ENCODE measurements at places on chromosomes 5 and 9. TPM values are rescaled to one million over a fixed set of nuclear protein-coding genes. Genes with fewer than 3 reads are reported as not detected.

GRCh38 chr9:138021251-138022056 is 143.9 kb downstream of the CACNA1B start:
- DNase-seq: no peak

- DNase-seq: no peak
These were observed 9.8 kb upstream of the GLE1 start for GRCh38 chr9:128494746-128495129.

LRRC19 gene
- total RNA-seq: 0.29 TPM

DNA sequence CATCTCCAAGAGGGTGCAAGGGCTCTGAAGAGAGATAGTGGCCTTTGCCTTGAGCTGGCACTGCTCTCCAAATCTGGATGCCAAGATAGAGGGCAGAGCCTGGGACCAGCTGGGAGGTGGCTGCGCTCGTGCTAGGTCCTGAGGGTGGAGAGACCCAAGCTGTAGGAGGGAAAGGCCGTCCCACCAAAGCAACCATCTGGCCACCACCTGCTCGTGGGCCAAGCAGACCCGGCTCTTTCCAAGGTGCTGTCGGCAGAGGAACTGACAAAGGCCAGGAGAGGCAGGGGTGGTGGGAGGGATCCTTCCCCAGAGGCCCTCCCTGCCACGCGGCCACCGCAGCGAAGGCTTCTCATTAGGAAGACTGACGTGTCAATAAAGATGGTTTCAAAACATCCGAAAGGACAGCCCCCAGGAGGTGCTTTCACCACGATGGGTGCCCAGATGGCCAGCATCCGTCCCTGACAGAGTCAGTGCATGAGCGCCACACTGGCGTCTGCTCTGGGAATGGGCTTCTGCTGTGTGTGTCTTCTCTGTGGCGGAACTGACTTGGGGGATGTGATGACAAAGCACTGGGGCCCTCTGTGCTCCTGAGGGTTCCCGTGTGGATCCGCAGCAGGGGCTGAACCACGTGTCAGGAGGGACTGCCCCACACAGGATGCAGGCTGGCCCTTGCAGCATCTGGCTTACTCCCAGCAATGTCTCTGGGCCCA is 213.5 kb downstream of the FANCC start:
- no peak for DNase-seq

GRM6 gene
- total RNA-seq: not detected

DNA sequence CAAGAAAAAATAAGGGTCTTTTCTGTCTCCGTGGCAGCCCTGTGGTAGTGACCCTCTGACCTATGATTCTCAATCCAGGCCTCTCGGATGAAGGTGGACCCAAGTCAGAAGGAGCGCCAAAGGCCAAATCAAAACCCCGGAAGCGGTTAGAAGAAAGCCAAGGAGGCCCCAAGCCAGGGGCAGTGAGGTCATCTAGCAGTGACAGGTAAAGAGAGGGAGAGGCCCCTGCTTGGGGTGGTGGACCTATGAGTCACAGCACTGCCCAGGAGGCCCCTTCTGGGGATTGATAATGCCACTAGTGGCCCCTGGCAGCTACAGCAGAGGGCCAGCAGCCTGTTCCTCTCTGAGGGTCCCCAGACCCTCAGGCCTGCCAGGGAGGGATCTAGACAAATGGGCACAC is 6.4 kb upstream of the SLC2A8 start:
- DNase-seq: no peak

DNA sequence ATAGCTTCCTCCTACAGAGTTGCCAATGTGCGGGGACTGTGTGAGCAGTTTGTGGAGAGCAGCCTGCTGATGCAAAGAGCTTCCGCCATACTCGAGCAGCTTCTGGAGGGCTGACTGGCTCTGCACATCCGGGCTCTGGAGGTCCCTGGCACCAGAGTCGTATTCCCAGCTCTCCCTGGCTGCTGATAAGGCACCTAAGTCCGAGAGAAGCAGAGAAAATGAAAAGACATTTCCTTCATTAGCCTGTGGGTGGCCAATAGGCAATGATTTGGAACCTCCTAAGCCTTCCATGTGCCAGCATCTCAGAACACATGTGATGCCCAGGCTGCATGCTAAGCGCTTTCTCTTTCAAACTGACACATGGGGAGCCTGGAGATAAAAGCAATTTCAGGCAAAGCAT is 94.3 kb downstream of the TSSK1B start:
- no peak for DNase-seq

All from type B pancreatic cell (in vitro differentiated cells).